Pericardium fibroblast (primary cell): ENCODE measurements at places on chromosomes 12 and 14. TPM values are rescaled to one million over a fixed set of nuclear protein-coding genes. Genes with fewer than 3 reads are reported as not detected.

Gene NEMF
- total RNA-seq: 30.4 and 41.9 TPM in 2 replicates

Gene KRT80
- total RNA-seq: 0.09 and 0.35 TPM in 2 replicates

Gene MYO1H
- not detected in 2 replicates for total RNA-seq

Gene SDR9C7
- not detected in 2 replicates for total RNA-seq

Gene ATP2A2
- total RNA-seq: 84.2 and 98.8 TPM in 2 replicates

Gene RFLNA
- 1.8 and 5.8 TPM in 2 replicates for total RNA-seq

Gene DPPA3
- total RNA-seq: not detected in 2 replicates
